Cortex of kidney (tissue), 1 donor: ENCODE measurements at places on chromosomes 6 and 20.

DNA sequence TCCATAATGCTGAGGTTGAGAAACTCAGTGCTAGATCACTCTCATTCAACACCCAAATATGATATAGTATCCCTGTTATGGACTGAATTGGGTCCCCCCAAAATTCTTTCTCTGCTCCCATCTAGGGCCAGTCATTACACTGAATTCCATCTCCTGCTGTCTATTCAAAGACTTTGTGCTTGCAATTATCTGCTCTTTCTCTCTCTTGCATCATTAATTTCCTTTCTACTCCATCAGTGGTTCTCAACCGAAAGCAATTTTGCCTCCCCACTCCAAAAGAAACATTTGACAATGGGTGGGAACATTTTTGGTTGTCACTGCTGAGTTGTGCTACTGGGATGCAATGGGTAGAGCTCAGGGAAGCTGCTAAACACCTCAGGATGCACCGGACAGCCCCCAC, 271.5 kb upstream of the CDYL start:
- DNase-seq: no peak

- no peak for DNase-seq
Measured at GRCh38 chr20:57326667-57327455, 2.7 kb upstream of the SPO11 start.

GRCh38 chr6:135002229-135002844, 52.3 kb downstream of the HBS1L start:
- no peak for DNase-seq

DNA sequence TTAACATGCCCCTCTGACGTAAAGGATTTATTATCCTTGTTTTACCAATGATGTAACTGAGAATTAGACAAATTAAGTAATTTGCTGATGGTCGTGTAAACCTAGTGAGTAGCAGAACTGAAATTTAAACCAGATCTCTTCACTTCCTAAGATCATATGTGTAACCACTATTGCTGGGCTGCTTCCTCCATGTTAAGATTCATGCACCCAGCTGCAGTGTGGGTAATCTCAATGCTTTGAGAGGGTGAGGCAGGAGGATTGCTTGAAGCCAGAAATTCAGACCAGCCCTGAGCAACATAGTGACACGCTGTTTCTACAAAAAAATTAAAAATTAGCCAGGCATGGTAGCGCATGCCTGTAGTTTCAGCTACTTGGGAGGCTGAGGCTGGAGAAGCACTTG, 97.9 kb downstream of the L3MBTL3 start:
- no peak for DNase-seq

GRCh38 chr6:25002326-25003091, 66.7 kb upstream of the RIPOR2 start:
- no peak for DNase-seq

GRCh38 chr6:104428184-104428583, 431.5 kb downstream of the HACE1 start:
- DNase-seq: no peak
